ENCODE measurements at places on chromosomes 3 and 15. TPM values are rescaled to one million over a fixed set of nuclear protein-coding genes. Genes with fewer than 3 reads are reported as not detected.

The CLDN18 gene
- not detected for total RNA-seq

The DNASE1L3 gene
- total RNA-seq, result not detected

The SNTN gene
- not detected for total RNA-seq

The KNG1 gene
- not detected for total RNA-seq

The P2RY12 gene
- not detected for total RNA-seq

The SNRK gene
- total RNA-seq, result 3.8 TPM

The ARPIN gene
- 12.4 TPM for total RNA-seq

The SMCO1 gene
- total RNA-seq, result not detected

The ALPK3 gene
- total RNA-seq, result 0.03 TPM

The TMIE gene
- 0.17 TPM for total RNA-seq

The CLRN1 gene
- total RNA-seq, result not detected

The RPL39L gene
- 45.1 TPM for total RNA-seq

The LYZL4 gene
- total RNA-seq, result not detected

The CLEC3B gene
- total RNA-seq, result not detected

The FETUB gene
- 0.05 TPM for total RNA-seq

The CFAP161 gene
- not detected for total RNA-seq

The ZNF619 gene
- 1.7 TPM for total RNA-seq

The GATM gene
- 2.1 TPM for total RNA-seq

All from A549 treated with CpdA at 1 μM for 4 hours (cell line).